Stimulated activated CD4-positive, alpha-beta T cell treated with anti-CD3 and anti-CD28 coated beads, Interleukin-1b, Interleukin-23, amount 100 ng/mL, for 24 hours (primary cell): ENCODE measurements at places on chromosomes 2 and 18.

DNA sequence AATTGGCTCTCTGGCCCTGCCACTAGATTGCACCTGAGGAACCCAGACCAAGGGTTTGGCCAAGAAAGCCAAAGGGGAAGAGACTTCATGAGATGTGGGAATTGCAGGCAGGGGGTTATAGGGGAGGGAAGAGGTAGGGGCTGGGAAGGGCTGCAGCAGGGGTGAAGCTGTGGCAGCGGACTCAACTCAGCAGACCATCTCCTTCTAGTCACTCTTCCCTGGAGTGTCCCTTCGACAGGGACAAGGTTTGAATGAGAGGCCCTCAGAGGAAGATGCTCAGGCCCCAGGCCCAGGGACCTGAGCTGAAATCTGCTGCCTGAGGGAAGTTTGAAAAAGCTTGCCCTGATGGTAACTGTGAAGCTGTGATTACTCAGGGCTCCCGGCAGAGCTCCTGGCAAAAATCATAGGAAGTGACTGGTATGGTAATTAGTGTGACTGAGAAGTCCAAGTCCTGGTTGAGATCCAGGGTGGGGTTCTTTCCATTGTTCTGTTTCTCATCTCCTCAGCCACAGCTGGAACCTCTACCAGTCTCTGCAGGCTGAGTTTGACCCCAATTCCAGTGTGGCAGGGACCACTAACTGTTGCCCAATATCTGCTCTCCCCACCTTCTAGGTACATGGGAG is 300.9 kb downstream of the CYP26B1 start:
- no peak for DNase-seq

DNA sequence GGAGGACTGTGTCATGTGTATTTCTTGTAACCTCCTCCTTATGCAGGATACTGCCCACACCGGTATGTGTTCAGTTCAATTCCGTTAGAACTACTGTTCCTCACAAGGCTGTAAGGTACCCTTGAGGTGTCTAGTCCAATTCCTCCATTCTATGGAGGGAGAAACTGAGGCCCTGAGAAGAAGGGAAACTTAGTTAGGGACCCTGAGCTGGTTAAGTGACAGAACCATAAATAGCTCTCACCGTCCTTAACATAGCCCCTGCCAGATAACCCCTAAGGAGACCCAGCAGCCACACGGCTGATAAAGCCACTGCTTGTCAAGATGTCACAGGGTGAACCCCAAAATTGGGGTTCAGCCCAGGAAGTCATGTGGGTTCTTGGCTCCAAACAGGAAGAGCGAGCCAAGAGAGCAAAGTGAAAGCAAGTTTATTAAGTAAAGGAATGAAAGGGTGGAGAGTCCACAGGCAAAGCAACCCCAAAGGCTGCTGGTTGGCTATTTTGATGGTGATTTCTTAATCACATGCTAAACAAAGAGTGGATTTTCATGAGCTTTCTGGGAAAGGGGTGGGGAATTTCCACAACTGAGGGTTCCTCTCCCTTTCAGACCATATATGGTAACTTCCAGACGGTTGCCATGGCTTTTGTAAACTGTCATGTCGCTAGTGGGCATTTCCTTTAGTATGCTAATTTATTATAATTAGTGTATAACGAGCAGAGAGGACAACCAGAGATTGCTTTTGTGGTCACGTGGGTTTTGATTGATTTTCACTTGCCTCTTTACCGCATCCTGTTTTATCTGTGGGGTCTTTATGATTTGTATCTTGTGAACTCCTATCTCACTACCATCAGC is 83.4 kb upstream of the RTN4 start:
- DNase-seq: no peak

DNA sequence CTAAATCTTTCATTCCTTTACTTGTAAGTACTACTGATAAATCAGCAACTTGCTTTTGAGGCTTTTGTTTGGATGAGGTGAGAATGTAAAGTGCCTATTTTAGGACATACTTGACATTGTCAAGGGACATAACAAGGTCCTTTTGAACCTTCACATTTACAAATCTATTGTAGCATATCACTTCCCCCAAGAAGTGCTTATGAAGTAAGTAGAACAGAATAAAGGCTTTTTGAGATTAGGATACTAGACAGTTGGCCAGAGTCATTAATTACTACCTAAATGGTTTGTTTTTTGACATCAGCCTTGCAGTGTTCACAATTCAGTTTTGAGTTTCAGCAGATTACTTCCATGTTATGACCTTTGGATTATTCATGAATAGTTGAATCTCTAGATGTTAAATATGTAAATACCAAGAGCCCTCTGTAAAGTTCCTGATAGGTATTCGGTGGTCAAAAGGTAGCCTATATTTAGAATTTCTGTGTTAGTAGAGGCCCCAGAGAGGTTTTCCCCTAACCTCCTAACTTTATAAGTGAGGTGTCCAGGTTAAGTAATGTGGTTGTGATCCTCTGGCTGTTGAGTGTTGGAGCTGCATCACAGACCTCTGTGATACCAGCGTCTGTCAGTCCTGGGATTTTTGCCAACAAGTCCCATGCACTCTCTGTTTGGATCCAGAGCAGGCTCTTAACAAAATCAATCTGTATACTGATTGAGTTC is 67.2 kb downstream of the LCLAT1 start:
- DNase-seq: no peak

DNA sequence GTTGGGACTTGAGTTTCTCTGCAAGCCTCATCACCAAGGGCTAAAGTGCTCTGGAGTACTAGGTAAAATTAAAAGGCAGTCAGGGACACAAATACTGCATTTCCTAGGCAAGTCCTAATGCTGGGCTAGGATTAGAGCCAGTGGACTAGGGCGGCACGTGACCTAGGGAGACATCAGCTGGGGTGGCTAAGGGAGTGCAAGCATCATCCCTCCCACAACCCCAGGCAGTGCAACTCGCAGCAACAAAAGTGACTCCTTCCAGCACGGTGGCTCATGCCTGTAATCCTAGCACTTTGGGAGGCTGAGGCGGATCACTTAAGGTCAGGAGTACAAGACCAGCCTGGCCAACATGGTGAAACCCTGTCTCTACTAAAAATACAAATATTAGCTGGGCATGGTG is 30.7 kb upstream of the UPP2 start:
- no peak for DNase-seq

DNA sequence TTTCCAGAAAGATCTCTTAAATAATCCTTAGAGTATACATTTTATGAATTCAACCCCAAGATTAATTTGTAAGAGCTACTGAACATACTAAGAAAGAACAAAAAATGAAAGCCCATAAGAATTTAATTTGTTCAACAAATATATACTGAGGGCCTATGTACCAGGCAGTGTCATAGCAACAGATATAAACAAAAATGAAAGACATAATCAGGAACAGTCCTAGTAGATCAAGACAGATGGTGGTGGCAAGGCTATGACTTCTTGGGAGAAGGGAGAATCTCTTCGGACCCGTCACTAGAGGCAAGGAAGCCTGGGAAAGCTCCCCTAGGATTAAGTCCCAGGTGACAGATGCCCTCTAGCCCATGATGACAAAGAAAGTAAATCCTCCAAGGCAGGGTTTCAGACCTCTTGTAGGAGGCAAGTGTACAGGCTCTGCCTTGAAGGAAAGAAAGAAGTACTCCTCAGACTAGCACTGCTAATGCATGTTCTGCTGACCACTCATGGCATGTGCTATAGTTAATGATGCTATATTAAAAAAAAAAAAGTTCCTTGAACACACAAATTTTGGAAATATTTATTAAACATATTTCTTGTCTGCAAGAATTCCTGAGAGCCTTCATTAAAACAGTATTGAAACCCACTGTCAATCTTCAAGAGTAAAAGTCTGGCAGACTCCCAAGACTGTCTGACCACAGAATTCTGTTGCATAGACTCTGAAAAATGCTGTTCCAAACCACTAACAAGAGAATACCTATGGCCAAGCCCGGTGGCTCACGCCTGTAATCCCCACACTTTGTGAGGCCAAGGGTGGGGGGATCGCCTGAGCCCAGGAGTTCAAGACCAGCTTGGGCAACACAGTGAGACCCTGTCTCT is 31.5 kb downstream of the NOL10 start:
- no peak for DNase-seq

GRCh38 chr2:8312861-8313830 is 368.7 kb upstream of the ID2 start:
- DNase-seq: no peak

- DNase-seq: no peak
Measured at GRCh38 chr2:233349005-233349998, 5.0 kb upstream of the DGKD start.

DNA sequence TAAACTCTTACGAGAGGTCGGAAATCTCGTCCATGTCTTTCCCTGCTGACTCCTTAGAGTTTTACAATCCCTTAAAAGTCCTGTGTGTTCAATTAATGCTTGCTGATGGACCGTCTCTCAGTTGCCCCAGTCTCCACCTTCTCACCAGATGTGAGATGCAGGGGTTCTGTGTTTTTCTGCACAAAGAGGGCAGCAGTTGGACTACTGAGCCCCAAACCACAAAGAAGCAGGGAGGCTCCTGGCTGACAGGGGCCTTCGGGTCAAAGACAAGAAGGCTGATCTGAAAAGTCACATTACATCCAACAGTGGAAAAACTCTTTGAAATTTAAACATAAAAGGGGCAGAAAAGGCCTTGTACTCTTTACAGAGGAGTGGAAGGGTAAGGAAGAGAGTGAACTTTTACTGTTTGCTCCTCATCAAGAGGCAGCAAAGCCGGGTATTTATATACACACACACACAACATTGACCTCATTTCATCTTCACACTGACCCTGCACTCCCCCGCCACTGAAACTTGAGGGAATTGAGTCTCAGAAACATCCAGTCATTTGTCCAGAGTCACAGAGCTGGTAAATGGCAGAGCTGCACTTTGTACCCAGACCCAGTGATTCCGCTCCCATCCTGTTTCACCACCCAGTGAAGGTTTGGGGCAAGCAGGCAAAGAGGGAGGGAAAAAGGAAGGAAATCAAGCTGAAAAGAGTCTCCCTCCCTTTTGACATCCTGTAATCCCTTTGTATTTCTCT is 23.7 kb downstream of the MRPL33 start:
- DNase-seq: no peak

DNA sequence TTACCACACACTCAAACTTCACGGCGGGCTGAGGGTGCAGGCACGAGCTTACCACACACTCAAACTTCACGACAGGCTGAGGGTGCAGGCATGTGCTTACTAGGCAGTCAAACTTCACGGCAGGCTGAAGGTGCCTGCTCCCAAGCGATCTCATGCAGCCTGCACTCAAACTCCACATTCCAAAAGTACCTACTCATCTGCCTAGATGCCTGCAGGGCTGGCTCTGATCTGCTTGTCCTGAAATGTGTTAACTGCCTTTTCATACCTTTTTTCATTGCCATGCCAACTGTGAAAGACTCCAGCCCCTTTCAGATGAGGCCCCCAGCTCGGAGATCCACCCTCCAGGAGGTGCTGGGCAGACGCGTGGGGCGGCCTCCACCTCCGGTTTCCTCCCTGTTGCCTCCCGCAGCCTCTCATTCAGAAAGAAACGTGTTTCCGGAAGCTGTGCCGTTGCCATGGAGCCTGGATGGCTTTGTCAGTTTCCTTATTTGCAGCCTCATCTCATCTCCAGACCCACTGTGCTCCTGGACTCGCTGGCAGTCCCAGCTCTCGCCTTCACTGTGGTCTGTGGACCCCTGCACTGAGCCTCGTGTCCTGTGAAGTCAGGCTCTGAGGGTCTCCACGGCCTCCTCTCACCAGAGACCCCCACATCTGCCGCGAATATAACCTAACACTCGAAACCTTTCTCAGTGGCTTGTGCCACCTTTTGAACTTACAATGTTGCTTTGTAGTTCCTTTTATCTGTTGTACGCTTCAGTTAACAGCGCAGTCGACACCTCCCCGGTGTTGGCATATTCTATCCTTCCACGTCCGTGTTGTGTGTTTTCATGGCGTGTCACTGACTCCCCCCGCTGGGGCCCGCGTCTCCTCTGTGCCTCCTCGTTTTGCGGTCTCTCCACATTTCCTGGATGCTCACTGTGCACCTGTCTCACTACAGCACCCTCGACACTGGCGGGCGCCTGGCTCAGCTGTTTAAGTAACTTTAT is 106.1 kb upstream of the ALKAL2 start:
- peak; percentile 35 for DNase-seq

DNA sequence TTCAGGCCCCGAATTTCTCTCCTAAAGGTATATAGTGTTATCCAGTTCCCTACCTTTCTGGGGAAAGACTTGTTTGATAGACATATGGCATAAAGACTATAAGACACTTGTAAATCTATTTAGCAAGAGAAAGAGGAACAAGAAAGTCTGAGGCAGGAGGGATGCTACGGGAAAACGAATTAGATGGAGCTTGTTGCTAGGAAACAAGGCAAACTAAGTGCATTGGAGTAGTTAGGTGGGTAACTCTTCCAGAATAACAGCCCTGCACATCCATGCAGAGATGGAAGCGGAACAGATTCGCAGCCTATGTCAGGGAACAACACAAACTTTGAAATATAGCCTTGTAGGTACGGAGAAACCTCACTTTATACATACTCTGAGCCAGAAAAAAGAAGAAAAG is 810.3 kb upstream of the CRIM1 start:
- DNase-seq: no peak

- no peak for DNase-seq
Measured at GRCh38 chr2:233627331-233628025, 8.8 kb upstream of the UGT1A10 start.

GRCh38 chr2:200471324-200471848 is 38.5 kb downstream of the KCTD18 start:
- DNase-seq: peak; percentile 22

GRCh38 chr2:39938035-39938835 is 159.2 kb upstream of the THUMPD2 start:
- DNase-seq: no peak

- no peak for DNase-seq
Measured at GRCh38 chr2:189783451-189783926, 650 bp downstream of the ORMDL1 start.

GRCh38 chr2:128374711-128375413 is 56.2 kb upstream of the HS6ST1 start:
- DNase-seq: no peak

DNA sequence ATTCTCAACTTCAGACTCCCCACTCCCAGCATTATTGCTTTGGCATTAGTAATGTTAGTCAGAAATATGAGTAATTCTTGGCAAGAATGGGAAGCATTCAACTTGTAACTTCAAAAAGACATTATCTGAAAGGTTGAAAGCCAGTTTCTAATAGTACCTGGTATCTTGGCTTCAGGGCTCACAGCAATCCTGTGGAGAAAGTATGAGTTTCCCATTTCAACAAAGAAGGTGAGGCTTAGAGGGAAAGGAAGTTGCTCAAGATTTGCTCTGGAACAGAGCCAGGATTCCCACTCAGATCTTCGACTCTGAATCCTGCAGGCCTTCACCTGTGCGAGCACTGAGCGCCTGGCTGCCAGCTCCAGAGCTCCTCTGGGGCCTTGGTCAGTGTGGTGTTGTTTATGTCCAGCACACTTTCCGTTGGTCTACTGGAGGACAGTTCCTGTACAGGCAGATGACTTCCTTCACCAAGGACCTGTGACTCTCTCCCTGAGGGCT is 136.1 kb downstream of the MCFD2 start:
- DNase-seq: no peak
